CD4-positive, alpha-beta T cell (primary cell): ENCODE measurements at places on chromosomes 6 and 20.
A peak's percentile ranks its signal among the peaks of the same experiment; 100 is the strongest.

DNA sequence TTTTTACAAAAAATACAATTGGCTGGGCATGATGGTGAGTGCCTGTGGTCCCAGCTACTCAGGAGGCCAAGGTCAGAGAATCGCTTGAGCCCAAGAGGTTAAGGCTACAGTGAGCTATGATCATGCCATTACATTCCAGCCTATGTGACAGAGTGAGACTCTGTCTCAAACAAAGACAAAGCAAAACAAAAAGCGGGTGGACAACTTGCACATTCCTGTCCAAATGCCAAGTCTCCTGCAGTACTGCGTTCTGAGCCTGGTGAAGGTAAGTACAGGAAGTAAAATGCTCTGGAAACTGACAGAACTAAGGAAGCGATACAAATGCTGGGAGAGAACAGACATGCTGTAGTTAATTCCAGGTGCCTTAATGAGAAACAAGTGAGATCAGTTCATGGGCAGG lies 20.4 kb upstream of the TMEM242 start:
- no peak for DNase-seq

GRCh38 chr6:118735320-118735719 lies 83.9 kb upstream of the CEP85L start:
- DNase-seq, result no peak

GRCh38 chr6:159642481-159642880 lies 50.6 kb downstream of the SOD2 start:
- DNase-seq, result no peak

- DNase-seq, result no peak
These were observed 37.5 kb upstream of the LCA5 start for GRCh38 chr6:79574630-79575225.

- no peak for DNase-seq
These were observed 90.0 kb upstream of the TNFAIP3 start for GRCh38 chr6:137776786-137777686.

DNA sequence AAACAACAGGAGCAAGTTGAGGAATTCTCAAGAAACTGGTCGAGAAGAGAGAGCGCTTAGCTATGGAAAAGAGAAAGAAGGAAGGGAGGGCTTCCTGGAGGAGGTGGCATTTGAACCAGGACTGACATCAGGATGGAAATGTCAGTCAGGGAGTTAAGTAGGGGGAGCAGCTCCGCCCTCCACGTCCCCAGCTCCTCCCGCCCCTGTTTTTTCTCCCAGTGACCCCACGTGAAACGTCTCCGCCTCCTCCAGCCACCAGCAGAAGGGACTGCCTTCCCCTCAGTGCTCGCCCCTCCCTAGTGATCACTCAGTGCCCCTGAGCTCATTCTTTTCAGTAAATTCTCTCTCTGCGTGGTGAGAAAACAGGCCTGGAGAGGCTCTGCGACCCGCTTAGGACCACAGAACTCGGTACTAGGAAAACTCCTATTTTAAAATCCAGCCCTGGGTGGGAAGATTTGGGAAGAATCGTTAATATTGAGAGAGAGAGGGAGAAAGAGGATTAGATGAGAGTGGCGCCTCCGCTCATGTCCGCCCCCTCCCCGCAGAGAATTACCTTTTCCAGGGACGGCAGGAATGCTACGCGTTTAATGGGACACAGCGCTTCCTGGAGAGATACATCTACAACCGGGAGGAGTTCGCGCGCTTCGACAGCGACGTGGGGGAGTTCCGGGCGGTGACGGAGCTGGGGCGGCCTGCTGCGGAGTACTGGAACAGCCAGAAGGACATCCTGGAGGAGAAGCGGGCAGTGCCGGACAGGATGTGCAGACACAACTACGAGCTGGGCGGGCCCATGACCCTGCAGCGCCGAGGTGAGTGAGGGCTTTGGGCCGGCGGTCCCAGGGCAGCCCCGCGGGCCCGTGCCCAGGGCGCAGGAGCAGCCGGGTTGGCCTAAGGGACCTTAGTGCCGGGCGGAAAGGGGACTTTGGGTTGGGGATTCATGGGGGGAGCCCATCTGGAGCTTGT lies 4.6 kb downstream of the HLA-DPB1 start:
- DNase-seq, result no peak

DNA sequence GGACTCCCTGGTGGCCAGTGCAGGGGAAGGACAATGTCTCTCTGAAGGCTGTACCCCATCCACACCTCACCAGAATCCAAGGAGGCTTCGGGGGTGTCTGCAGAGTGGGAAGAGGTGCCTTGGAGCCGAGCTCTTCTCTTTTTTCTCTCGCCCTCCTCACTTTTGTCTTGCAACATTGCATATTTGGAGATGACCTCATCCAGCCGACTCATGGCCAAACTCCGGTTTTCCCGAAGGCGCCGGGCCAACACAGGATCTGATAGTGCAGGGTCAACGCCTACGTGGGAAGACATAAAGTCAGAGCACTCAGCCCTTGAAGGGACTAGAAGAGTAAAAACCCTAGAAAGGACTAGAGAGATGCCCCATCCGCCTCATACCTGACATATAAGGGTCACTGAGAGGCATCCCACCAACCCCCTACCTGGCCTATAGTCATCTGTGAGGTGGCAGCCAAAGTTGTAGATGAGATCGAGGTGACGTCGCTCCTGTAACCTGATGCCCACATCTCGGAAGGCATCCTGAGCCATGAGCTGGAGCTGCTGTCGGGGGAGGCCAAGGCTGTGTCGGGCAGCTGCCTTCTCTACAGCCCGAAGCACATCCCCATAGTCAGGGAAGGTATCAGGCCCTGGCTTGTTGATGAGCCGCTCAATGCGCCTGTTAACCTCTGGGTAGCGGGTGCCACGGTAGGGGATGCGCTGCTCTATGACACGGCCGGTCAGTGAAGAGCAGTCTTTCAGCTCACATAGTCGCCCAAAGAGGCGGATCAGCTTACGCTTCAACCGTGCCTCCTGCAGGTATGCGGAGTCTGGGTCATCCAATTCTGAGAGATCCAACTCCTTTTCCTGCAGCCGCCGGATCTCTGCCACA lies 3.0 kb upstream of the ZBTB22 start:
- DNase-seq, result no peak

DNA sequence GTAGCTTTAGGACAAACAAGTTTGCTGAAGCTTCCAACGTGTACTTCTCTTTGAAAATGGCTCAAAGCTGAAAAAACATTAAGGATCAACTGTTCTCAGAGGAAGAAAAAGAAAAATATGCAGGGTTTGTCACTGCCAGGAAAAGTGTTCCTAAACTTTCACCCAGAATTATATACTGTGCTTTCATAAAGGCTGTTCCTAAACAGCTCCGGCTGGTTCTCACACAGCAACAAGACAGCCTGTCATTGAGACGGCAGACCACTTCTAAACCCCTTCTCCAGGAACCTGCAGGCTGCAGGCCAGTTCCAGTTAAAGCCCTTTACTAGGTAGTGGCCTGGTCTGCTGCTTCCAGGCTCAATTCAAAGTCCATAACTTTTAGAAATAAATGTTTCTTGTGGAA lies 97.4 kb upstream of the SOX4 start:
- no peak for DNase-seq

GRCh38 chr6:90227213-90227612 lies 69.4 kb downstream of the BACH2 start:
- DNase-seq, result no peak

- DNase-seq, result no peak
These were observed 1.6 kb downstream of the MAP3K5 start for GRCh38 chr6:136790411-136791295.

DNA sequence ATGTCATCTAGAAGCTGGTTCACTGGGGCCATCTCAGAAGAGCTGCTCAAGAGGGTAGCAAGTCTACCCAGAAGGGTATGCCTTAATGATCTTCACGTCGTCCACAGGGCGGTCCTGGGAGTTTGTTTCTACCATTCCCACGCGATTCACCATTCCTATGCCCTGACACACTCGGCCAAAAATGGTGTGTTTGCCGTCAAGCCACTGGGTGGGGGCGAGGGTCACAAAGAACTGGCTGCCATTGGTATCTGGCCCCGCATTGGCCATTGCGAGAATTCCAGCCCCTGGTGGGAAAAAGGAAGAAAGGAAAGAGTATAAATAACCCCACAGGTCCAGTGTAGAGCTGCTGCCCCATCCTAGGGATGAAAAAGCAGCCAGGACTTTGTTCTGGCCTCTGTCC lies 16.5 kb upstream of the CPNE5 start:
- DNase-seq, result no peak

- no peak for DNase-seq
These were observed 43.9 kb downstream of the PLCB4 start for GRCh38 chr20:9112541-9113515.

GRCh38 chr6:157569543-157569942 lies 188.6 kb downstream of the ZDHHC14 start:
- peak; percentile 48 for DNase-seq

DNA sequence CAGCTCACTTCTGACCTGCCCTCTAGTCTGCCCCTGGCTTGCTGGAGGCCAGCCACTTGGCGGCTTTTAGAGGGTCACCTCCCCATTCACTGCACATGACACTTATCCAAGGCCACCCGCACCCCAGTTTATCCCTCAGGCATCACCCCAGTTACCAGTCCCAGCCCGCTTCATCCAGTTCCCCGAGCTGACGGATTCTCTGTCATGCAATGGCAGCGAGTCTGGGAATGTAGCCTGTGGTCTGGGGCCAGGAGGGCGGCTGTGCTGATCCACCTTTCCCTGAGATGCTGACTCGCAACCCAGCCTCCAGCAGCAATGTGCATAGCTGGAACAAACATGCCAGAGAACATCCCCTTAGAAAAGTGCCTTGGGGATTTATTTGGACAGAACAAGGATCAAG lies 25.8 kb downstream of the SYNDIG1 start:
- DNase-seq, result no peak

DNA sequence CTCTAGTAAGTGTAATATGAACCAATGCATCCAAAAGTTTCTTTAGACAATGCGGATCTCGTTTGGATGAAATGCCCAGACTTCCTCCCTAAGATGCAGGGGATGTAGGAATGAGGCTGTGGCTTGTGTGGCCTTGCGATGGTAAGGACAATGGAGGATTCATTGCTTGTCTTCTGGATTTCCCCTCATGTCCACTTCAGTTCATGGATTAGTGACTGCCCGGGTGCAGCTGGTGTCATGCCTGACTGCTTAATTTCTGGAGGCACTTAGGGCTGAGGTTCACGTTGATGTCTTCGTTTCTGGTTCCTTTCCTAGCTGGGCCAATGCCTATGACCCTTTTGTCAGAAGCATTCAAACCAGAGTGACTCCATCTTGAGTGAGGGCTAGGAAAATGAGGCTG lies 93.8 kb downstream of the SCP2D1 start:
- no peak for DNase-seq

DNA sequence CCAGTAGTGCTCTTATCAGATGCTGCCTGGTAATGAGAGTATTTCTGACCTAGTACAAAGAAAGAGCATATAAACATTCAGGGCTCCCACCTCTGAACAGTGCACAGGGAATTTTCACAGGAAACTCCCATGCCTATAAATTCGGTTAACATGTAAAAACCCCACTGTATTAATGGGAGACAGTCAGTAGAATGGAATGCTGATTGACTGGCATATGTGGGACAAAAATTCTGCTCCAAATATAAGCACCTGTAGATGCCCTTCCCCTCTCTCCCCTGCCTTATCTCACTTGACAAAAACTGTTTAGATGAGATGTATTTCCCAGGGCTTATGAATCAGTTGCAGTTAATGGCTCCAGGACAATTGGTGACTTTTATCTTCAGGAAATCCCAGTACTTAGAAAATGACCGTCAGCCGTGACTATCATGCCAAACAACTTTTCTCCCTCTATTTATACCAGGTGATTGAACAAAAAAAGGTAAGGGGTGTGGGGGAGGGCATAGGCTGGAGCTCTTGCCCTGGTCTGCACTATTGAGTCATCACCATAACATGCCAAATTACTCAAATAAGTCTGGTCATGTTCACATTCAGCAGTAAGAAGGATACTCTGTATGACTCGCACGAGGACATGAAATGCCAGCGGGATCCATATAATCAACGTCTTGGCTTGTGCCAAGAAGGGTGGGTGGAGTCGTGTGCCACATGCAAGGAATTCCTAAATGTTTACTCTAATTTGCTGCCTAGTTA lies 176.4 kb upstream of the BMP2 start:
- DNase-seq, result no peak

DNA sequence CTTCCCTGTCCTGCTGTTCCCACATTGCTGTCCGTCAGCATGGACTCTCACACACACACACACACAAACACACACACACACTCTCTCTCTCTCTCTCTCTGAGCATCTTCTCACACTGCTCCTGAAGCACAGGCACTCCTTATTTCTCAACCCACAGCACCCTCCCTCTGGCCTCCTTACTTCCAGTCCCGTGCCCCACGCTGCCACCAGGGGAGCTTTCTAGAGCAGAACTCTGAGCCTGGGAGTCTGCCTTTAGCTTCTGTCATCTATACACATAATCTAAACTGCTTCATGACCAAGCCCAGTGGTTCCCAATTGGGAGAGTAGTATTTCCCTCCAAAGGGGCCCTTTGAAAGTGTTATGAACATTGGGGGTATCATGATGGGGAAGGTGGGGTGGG lies 29.1 kb downstream of the HECA start:
- DNase-seq, result peak; percentile 30

DNA sequence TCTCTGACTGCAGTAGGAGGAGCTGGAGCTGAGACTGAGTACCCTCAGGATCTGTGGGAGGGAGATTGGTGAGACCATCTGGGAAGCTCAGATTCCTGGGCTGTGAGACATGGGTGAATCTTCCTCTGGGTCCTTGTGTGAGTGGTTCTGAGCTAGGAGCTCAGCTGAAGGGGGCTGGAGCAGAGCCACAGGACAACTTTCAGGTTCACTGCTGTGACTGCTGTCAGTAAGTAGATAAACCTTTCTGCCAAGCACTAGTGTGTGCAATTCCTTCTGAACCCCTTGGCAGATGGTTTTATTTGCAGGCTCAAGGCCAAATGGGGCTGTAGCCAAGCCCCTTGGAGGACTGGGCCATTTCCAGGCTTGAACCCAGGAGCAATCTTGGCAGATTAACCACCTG lies 49.6 kb upstream of the SNAP91 start:
- DNase-seq, result no peak

DNA sequence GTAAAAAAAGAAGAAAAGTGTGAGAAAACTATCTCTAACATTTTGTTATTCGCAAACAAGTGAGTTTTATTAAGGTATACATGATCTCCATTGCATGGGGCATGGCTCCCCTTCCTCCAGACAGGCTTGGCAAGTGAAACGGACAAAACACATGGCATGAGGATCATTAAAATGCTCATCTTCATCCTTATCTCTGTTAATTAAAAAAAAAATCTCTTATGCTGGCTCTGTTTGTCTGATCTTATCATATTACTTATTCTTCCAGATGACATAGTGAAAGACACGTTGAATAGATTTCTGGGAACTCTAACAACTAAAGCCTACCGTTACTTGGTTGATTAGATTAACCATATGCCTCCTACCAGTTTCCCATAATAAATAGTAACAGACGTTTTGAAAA lies 89.4 kb downstream of the CLVS2 start:
- DNase-seq, result no peak

DNA sequence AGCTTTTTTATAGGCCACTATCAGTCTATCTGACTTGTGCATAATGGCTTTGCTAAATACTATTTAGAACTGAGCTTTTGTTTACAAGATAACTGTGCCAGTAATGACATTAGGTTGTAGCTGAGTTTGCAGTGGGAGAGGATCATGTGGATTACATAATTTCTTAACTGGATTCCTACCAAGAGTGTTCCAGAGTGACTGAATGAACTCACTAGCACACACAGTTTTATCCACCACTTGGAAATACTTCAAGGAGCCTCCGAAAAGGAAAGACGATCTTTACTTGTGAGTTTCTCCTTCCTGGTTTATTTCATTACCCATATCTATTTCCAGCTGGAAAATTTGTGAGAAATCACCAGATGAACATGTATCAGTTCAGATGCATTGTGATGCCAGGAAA lies 10.9 kb upstream of the SYNE1 start:
- DNase-seq, result no peak
